Esophagus muscularis mucosa (tissue), 4 donors: ENCODE measurements at places on chromosomes 5 and 9. TPM values are rescaled to one million over a fixed set of nuclear protein-coding genes. Genes with fewer than 3 reads are reported as not detected.

GRCh38 chr5:118984602-118985001 lies 3.7 kb downstream of the DTWD2 start:
- H3K27me3 ChIP-seq: no peaks in the 10 kb centered on the region
- DNase-seq: no peak
- peaks cover 19% of the 10 kb centered on the region for H3K4me1 ChIP-seq
- H3K36me3 ChIP-seq: no peaks in the 10 kb centered on the region
- no peak overlapping the region for H3K27ac ChIP-seq

DNA sequence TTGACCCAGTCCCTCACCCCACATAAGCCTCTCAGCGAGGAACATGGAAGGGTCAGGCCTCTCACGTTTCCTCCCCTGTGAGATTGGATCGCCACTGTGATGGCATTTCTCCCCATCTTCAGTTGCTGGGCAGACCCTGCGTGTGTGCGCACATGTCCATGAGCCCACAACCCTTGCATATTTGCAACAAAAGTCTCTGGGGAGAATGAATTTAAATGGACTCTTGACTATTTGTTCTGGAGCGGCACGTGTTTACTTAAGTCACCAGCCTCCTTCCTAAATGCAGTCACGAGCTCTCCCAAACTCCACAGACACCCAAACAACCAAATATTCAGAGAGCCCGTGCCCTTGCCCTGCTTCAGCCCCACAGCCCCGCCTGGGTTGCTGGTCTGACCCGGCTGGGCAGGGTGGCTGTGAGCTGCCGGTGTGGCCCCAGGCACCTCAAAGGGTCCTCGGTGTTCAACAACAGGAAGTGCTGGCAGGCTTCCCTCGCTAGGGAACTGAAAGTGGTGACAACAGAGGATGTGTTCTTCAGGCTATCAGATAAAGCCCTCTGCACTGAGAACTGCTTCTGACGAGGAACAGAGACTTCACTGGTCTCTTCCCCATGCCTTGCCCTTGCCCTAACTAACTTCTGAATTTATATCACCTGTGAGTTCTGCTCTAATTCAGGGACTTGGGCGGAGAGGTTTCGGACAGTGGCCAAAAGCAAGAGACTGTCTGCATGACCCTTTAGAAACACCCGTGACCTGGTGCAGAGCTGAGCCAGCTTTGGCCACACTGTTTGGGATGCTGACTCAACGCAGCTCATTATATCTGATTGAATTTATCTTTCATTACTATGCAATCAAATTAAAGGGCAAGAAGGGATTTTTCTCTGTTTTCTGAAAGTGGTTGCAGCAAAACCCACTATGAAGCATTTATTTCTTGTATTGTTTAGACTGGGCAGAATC lies 19.2 kb upstream of the CD180 start:
- DNase-seq: no peak
- H3K36me3 ChIP-seq: no peaks in the 10 kb centered on the region
- peak overlapping the region; percentile 36 for H3K27ac ChIP-seq
- peak overlapping the region; percentile 39 for H3K4me3 ChIP-seq
- H3K27me3 ChIP-seq: no peaks in the 10 kb centered on the region

- no peaks in the 10 kb centered on the region for H3K36me3 ChIP-seq
- peaks cover 30% of the 10 kb centered on the region for H3K4me1 ChIP-seq
- H3K27ac ChIP-seq: no peak overlapping the region
Measured at GRCh38 chr5:109701792-109702191, 12.1 kb downstream of the MAN2A1 start.

DNA sequence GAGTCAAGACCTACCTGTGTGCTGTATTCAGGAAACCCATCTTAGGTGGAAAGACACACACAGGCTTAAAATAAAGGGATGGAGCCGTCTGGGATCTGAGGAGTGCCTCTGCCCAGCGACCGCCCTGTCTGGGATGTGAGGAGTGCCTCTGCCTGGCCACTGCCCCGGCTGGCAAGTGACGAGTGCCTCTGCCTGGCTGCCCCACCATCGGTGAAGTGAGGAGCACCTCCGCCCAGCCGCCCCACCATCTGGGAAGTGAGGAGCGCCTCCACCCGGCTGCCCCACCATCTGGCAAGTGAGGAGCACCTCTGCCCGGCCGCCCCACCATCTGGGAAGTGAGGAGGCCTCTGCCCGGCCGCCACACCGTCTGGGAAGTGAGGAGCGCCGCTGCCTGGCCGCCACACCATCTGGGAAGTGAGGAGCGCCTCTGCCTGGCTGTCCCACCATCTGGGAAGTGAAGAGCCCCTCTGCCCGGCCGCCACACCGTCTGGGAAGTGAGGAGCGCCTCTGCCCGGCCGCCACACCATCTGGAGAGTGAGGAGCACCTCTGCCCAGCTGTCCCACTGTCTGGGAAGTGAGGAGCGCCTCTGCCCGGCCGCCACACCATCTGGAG lies 33.7 kb downstream of the SAXO1 start:
- peak; percentile 50 for DNase-seq
- no peak overlapping the region for H3K4me3 ChIP-seq
- no peaks in the 10 kb centered on the region for H3K4me1 ChIP-seq
- no peaks in the 10 kb centered on the region for H3K27me3 ChIP-seq
- no peaks in the 10 kb centered on the region for H3K36me3 ChIP-seq

DNA sequence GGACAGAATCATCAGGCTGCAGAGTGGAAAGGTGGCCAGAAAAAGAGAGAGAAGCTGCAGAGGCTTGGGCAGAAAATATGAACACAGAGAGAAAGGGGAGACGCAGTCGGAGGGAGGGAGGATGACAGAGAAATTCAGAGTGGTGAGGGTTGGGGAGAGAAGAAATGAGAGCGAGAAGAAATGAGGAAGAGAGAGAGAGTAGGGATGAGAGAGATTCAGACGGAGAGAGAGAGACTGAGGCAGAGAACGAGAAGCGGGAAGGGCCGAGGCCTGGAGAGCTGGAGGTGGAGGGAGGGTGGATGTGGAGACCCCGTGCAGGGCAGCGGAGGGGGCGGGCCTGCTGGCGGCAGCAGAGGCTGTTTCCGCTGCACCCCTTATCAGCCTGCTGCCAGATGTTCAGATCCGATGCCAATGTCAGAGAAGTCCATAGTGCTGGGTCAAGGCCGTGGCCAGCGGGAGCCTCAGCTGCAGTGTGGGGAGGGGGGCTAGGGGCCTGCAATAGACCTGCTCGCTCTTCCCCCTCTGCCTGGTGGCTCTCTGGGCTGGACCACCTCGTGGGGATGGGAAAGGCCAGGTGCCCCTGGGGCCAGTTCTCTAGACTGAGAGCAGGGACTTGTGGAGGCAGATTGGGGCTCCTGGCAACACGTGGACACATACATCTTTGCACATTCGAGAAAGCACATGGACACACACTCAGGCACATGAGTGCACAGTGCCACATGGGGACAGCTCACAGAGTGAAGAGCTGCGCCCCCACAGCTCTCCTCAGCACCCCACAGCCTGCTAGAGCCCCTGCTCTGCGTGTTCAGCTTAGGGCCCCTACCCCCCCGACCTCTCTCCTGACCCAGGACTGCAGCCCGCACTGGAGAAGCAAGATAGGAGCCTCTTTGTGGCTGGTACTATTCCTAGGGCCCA lies 4.9 kb upstream of the NR5A1 start:
- H3K4me3 ChIP-seq: no peak overlapping the region
- H3K27me3 ChIP-seq: no peaks in the 10 kb centered on the region
- H3K27ac ChIP-seq: no peak overlapping the region
- no peaks in the 10 kb centered on the region for H3K36me3 ChIP-seq

- H3K36me3 ChIP-seq: no peaks in the 10 kb centered on the region
- DNase-seq: no peak
- no peaks in the 10 kb centered on the region for H3K27me3 ChIP-seq
- no peak overlapping the region for H3K4me3 ChIP-seq
Measured at GRCh38 chr9:129469188-129469987, 151.5 kb downstream of the C9orf50 start.

- no peak overlapping the region for H3K4me3 ChIP-seq
- H3K27me3 ChIP-seq: no peaks in the 10 kb centered on the region
- no peaks in the 10 kb centered on the region for H3K4me1 ChIP-seq
- no peaks in the 10 kb centered on the region for H3K36me3 ChIP-seq
- H3K27ac ChIP-seq: no peak overlapping the region
Measured at GRCh38 chr5:93343570-93343969, 237.4 kb downstream of the NR2F1-AS1 start.

DNA sequence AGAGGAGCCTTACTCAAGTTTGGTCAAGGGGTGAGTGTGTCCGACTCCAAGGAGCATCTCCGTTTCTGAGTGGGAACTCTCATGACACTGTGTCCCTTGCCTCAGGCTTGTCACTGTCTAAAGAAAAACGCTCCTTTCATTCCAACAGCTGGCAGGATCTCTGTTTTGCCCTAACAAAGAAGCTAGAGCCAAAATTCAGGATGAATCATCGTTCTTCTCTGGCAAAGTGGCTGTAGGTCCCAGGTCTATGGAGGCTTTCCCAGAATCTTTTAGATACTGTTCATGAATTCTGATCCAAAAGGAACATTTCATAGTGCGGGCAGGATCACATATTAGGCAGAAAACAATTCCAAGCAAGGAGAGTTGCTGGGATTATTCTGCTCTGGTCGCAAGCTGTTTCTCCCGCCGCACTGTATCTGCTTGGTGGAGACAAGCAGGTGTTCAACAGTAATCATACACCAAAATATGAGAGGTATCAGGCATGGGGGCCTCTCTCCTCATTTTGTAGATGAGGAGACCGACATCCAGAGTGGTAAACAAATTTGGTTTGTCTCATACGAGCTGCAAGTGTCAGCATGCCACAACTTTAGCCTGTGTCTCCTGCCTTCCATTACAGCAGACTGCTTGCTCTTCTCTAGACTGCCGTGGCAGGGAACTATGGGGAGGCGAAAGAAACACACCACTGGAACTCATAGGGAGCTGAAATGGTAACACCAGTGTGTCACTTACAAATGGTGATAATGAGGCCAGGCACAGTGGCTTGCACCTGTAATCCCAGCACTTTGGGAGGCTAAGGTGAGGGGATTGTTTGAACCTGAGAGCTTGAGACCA lies 72.6 kb downstream of the ENTREP1 start:
- peak overlapping the region; percentile 35 for H3K4me3 ChIP-seq
- H3K4me1 ChIP-seq: peaks cover 27% of the 10 kb centered on the region
- no peaks in the 10 kb centered on the region for H3K27me3 ChIP-seq
- H3K27ac ChIP-seq: peak overlapping the region; percentile 84
- no peaks in the 10 kb centered on the region for H3K36me3 ChIP-seq

- H3K27ac ChIP-seq: no peak overlapping the region
- no peak for DNase-seq
- no peaks in the 10 kb centered on the region for H3K36me3 ChIP-seq
- peaks cover 97% of the 10 kb centered on the region for H3K27me3 ChIP-seq
- H3K4me3 ChIP-seq: no peak overlapping the region
Measured at GRCh38 chr9:124008694-124009530, 2.7 kb upstream of the LHX2 start.

- H3K36me3 ChIP-seq: no peaks in the 10 kb centered on the region
- H3K4me3 ChIP-seq: no peak overlapping the region
- peaks cover 23% of the 10 kb centered on the region for H3K4me1 ChIP-seq
- DNase-seq: no peak
Measured at GRCh38 chr5:169171515-169171914, 129.4 kb downstream of the SLIT3 start.

GRCh38 chr5:107958861-107959260 lies 288.1 kb upstream of the EFNA5 start:
- no peak overlapping the region for H3K4me3 ChIP-seq
- H3K36me3 ChIP-seq: no peaks in the 10 kb centered on the region
- H3K27me3 ChIP-seq: no peaks in the 10 kb centered on the region
- no peak for DNase-seq

GRCh38 chr9:132591751-132592314 lies 9.4 kb downstream of the BARHL1 start:
- H3K27me3 ChIP-seq: peaks cover 49% of the 10 kb centered on the region
- H3K27ac ChIP-seq: no peak overlapping the region
- DNase-seq: no peak

DNA sequence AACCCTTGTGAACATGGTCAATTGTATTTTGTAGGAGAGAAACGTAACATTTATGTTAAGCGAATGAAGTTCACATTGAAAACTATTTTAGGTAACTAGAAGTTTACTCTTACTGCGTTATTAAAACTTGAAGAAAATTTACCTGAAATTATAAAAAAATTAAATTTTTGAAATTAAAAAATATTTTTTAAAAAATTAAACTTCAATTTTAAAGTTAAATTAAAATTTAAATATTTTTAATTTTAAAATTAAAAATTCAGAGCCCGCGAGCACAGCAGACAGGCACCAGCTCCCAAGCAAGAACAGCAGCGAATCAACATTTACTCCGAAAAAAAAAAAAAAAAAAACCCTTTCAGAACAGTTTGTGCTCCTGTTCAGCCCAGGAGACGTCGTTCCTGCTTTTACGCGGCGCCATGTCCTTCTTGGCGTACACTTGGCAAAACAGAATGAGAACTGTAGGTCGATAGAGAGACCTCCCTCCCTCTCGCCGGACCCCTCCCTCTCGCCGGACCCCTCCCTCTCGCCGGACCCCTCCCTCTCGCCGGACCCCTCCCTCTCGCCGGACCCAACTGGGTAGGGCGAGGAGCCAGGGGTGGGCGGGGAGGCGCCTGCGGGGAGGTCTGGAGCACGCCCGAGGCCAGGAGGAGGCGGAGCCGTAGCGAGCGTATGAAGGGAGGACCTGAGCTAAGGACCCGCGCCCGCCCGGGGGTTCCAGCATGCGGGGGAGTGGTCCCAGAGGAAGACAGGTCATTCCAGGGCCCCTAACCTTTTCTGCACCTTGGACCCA lies 235.8 kb downstream of the ROR2 start:
- peaks cover 9% of the 10 kb centered on the region for H3K4me1 ChIP-seq
- H3K27ac ChIP-seq: peak overlapping the region; percentile 61
- no peak for DNase-seq
- H3K27me3 ChIP-seq: no peaks in the 10 kb centered on the region
- peak overlapping the region; percentile 44 for H3K4me3 ChIP-seq

- H3K4me3 ChIP-seq: no peak overlapping the region
- H3K27ac ChIP-seq: no peak overlapping the region
- peaks cover 5% of the 10 kb centered on the region for H3K4me1 ChIP-seq
- no peak for DNase-seq
- no peaks in the 10 kb centered on the region for H3K36me3 ChIP-seq
Measured at GRCh38 chr5:82859451-82860140, 217.6 kb downstream of the TMEM167A start.

GRCh38 chr5:11045411-11045810 lies 284.4 kb upstream of the DAP start:
- DNase-seq: peak; percentile 79
- H3K27me3 ChIP-seq: no peaks in the 10 kb centered on the region
- H3K36me3 ChIP-seq: no peaks in the 10 kb centered on the region
- no peaks in the 10 kb centered on the region for H3K4me1 ChIP-seq

Gene SPTAN1
- total RNA-seq: 204 TPM

Gene GRM6
- total RNA-seq: not detected

Gene SPINK7
- not detected for total RNA-seq

Gene ANXA2R
- total RNA-seq: 1.8 TPM

Gene TMEM215
- not detected for total RNA-seq

Gene CCL27
- not detected for total RNA-seq

Gene LECT2
- not detected for total RNA-seq
